Central memory CD4-positive, alpha-beta T cell (primary cell): ENCODE measurements at places on chromosomes 11 and 22.

- DNase-seq: no peak
Measured at GRCh38 chr11:120707098-120707497, 195.6 kb downstream of the GRIK4 start.

- no peak for DNase-seq
Measured at GRCh38 chr11:77497368-77497767, 23.5 kb upstream of the PAK1 start.

DNA sequence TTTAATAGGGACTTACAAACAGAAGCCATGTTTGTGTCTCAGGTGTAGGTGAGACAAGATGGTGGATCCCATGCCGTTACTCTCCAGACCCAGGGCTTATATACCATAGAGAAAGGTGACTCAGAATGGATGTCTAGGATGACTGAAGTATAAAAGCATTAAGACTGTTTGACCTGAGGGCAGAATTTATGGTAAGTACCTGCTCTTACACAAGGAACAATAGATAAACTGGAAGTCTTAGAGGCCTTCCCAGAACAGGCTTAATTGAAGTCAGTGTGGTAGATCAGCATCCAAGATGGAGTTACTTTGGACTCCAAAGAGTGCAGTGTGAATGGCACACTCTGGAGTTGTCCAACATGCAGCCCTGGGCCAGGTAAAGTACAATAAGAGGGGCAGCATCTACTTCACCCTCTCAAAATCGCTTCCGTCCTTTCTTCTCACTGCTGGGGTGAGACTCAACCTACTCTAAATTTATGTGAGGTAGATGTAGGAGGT lies 387.0 kb upstream of the DDI1 start:
- DNase-seq: no peak

GRCh38 chr11:95592471-95592870 lies 197.1 kb downstream of the FAM76B start:
- no peak for DNase-seq

DNA sequence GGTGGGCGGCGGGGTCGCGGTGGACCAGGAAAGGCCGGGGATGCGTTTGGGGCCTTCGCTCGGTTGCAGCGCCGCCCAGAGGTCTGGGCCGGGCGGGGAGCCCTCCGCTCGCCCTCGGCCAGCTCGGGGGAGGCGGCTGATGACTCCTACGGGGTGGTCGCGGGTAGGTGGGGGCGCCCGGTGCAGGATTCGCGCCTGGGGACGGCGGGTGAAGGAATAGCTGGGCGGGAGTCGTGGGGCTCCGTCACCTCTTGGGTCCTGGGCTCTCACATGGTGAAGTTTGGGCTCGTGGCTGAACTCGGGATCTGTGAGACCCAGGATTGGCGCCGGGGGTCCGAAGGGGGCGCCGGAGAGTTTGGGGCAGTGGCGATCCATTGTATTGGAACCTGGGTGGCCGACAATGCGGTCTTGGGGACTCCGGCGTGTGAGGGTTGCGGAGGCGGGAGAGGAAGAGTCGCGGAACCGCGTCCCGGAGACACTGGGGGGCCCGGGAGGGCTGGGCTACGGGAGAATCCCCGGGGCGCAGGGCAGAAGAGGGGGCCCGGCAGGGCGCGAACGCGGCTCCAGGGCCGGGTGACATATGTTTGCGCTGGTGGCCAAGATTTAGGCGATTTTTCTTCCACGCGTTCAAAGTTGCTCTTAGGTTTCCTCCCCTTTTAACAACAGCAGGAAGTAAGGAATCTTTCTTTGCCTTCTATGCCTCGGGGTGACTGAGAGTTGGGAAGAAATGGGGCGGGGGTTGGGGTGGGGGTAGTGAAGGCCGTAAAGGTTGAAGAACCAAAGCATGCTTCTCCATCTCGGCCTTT lies 935 bp downstream of the QSER1 start:
- peak; percentile 35 for DNase-seq

DNA sequence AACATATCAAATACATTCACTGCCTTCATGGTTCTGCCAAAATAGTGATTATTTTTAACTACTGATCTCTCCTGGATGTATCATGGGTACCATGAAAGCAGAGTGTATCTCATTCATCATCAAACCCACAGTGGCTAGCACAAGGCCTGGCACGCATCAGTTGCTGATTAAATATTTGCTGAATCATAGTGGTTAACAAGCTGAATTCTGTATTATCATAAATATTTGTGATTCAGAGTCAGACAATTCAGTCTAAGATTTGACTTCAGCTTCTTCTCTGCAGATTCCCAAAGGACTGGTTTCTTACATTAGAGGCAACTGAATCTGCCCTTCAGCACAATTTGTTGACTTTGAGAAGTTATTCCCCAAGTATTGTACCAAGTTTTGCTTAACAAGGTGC lies 715.8 kb upstream of the LRRC4C start:
- no peak for DNase-seq

- peak; percentile 60 for DNase-seq
Measured at GRCh38 chr22:23539135-23539838, 40.8 kb downstream of the IGLL1 start.

GRCh38 chr11:47453365-47453764 lies 4.4 kb upstream of the RAPSN start:
- DNase-seq: no peak

DNA sequence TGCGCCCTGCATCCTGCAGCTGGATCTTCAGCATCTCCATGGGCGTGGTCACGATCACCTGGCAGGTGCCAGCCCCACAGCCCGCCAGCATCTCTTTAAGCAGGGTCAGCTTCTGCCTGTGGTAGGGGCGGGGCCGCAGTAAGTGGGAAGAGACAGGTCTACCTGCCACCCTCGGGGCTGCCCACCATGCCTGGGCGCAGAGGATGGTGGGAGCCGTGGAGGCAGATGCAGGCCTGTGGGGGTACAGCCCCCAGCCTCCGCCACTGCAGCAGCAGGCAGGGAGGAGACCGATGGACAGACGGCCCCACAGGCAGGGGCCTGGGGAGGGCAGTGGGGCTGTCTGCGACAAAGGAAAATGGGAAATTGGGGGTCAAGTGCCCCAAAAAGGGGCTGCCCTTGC lies 3.0 kb upstream of the CEND1 start:
- DNase-seq: no peak

DNA sequence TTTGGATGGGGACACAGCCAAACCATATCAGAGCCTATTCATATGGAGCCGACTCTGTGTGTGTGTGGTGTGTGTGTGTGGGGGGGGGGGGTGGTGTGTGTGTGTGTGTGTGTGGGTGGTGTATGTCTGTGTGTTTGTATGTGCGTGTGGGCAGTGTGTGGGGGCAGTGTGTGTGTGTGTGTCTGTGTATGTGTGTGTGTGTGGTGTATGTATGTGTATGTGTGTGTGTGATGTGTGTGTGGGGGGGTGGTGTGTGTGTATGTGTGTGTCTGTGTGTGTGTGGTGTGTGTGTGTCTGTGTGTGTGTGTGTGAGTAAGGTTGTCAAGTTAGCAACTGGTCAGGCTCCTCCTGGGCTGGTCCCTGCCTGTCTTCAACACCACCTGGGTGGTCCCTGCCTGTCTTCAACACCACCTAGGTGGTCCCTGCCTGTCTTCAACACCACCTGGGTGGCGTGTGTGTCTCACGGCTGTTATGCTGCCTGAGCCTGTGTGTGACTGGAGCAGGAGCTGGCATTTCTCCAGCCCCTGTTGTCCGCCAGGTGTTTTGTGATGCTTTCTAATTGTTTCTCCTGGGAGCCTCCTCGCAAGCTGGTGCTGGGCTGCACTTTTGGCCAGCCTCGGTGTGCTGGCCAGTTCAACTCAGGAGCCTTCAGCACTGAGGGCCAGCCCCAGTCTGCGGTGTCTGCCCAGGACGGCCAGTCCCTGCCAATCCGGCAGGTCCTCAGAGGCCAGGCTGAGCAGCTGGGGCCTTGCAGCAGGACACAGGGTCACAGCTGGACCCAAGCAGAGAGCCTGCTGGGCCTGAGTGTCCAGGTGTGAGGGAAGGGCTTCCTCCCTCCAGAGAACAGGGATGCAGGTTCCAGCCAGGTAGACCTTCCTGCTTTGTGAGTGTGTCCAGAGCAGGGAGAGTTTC lies 21.5 kb upstream of the PVALB start:
- no peak for DNase-seq

DNA sequence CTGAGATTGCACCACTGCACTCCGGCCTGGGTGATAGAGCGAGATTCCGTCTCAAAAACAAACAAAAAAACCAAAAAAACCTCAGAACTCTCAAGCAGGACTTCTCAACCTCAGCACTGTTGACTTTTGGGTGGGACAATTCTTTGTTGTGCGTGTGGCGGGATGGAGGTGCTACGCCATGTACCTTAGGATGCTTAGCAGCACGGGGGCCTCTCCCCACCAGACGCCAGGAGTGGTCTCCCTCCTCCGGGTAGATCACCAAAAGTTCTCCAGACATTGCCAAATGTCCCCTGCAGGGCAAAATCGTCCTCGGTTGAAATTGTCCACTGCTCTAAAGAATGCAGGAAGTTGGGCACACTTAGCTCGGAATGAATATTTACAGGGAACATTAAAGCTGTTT lies 26.9 kb upstream of the ATXN10 start:
- no peak for DNase-seq

- DNase-seq: peak; percentile 77
Measured at GRCh38 chr11:61061081-61061826, 41.0 kb upstream of the CD5 start.

GRCh38 chr11:62892077-62892922 lies 11.6 kb downstream of the SLC3A2 start:
- no peak for DNase-seq

- DNase-seq: no peak
Measured at GRCh38 chr11:29495676-29496075, 521.2 kb downstream of the KCNA4 start.

GRCh38 chr11:60710482-60710881 lies 11.1 kb downstream of the MS4A8 start:
- DNase-seq: no peak

DNA sequence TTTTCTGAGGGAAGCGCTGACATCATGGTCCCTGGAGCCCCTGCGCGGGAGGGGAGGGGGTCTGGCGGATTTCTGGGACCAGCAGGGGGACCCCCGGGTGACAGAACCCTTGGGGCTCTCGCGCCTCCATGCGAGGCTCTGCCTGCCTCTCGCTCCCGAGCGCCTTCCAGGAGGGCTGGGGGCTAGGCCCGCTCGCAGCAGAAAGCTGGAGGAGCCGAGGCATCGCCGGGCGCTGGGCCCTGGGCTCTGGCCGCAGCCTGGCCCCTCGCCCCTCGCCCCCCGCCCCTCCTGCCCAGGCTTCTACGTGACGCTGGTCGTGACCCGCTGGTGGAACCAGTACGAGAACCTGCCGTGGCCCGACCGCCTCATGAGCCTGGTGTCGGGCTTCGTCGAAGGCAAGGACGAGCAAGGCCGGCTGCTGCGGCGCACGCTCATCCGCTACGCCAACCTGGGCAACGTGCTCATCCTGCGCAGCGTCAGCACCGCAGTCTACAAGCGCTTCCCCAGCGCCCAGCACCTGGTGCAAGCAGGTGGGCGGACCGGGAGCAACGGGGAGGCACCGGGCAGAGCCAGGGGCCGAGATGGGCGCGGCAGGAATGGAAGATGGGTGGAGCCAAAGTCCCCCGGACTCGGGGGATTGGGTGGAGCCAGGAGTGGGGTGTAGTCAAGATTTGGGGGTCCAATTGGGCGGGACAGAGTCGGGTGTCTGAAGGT lies 5.4 kb downstream of the BEST1 start:
- peak; percentile 12 for DNase-seq

DNA sequence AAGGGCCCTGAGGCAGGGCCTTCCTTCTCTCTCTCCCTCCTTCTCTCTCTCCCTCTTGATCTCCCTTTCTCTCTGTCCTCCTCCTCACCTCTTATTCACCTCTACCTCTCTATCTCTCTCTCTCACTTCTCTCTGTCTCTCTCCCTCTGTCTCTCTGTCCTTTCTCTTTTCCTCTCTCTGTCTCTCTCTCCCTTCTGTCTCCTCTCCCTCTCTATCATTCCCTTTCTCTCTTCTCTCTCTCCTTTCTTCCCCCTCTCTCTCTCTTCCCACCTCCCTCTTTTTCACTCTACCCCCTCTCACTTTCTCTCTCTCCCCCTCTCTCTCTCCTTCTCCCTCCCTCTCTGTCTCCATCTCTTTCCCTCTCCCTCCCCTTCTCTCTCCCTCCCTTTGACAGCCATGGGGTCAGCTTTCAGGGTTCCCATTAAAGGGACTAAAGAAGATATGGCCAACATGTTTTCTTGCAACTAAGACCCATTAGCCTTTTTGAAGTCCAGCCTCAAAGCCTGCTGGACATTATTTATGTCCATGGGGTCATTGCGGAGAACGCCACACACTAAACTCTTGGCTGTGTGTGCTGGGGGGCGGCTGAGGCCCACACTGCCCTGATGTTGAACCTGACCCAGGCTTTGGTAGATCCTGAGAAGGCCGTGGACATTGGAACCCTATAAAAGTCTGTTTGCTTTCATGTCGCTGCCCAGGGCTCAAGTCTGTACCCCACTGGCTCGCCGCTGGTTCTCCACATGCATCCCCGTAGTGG lies 15.0 kb downstream of the ANO1 start:
- no peak for DNase-seq

DNA sequence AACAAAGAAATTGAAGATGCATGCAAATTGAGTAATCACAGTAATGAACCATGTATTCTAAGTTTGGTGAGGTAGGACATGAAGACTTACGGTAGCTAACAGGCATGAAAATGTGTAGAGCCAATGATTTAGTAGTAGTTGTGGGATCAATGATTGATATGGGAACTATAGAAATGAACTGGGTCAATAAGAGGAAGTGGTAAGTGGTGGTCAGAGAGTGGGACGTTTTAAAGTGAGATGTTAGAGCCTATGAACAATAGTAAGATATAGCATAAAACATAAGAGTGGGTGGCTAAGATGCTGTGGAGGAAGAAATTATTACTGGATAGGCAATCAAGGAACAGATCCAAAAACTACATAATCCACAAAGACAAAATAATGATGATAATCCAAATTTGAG lies 45.0 kb downstream of the DLG2 start:
- no peak for DNase-seq

DNA sequence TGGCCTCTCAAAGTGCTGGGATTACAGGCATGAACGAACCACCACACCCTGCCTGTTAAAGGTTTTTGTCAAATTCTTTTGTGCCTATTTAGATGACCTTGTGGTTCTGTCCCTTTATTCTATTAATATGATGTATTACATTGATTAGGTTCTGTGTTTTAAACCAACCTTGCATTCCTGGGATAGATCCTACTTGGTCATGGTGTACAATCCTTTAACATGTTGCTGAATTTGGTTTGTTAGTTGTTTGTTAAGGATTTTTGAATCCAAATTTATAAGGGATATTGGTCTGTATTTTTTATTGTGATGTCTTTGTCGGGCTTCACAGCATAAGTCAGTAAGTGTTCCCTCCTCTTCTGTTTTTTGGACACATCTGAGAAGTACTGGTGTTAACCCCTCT lies 29.0 kb upstream of the CLDN5 start:
- DNase-seq: no peak
